Activated T-helper 2 cell treated with anti-CD3 and anti-CD28 coated beads, Interferon-gamma antibody, Interleukin-2, Interleukin-4, amounts not matched to agents 10 μg/mL and 5 μg/mL and 100 μg/mL, durations not matched to agents 14 hours and 24 hours and 36 hours (primary cell): ENCODE measurements at places on chromosomes 5 and 9.

- no peak for DNase-seq
These were observed 38.8 kb downstream of the RASGEF1C start for GRCh38 chr5:180170106-180170809.

- DNase-seq: no peak
These were observed 8.8 kb downstream of the C9orf50 start for GRCh38 chr9:129612123-129612522.

DNA sequence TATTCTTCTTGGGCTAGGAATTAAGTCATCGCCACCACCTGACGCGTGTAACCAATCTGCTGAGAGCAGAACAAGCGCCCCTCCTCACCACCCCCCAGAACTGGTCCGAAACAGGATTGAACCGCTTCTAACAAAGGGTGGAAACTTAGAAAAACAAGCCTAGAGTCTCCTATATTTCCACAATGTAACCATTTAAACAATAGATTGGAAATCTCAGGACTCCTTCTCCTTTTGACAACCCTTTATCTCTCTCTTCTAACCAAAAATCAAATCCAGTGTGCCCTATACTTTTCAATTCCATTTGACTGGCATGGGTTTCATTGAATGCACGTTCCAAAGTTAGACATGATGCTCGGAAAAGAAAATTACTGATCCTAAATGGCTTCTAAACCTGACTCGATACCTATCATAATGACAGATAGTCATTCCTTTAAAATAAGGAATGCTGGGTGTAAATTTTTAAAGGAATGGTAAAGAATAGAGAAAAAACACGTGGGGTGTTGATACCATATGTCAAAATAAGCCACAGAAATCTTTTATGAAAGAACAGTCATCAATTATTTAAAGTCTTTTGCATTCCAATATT lies 1.2 kb downstream of the ARRDC3 start:
- peak; percentile 74 for DNase-seq

DNA sequence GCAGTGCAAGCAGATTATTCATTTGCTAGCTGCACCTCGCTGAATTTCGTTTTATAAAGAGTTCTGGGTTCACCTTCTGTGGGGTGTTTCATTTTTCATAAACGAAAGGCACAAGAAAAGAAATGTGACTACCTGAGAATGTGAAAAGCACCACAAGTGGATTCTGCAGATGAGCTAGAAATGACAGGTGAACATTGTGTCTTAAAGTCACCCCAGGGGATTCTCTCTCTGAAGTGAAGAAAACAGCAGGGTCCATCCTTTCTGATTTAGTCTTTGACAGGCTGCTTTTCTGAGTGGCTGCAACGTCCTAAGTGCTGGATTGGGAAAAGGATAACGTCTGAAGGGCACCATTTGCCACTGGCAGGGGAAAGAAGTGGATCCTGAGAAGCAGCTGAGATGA lies 469.3 kb downstream of the SPATA31D1 start:
- no peak for DNase-seq

GRCh38 chr5:167872791-167873190 lies 418.7 kb upstream of the WWC1 start:
- DNase-seq: no peak

DNA sequence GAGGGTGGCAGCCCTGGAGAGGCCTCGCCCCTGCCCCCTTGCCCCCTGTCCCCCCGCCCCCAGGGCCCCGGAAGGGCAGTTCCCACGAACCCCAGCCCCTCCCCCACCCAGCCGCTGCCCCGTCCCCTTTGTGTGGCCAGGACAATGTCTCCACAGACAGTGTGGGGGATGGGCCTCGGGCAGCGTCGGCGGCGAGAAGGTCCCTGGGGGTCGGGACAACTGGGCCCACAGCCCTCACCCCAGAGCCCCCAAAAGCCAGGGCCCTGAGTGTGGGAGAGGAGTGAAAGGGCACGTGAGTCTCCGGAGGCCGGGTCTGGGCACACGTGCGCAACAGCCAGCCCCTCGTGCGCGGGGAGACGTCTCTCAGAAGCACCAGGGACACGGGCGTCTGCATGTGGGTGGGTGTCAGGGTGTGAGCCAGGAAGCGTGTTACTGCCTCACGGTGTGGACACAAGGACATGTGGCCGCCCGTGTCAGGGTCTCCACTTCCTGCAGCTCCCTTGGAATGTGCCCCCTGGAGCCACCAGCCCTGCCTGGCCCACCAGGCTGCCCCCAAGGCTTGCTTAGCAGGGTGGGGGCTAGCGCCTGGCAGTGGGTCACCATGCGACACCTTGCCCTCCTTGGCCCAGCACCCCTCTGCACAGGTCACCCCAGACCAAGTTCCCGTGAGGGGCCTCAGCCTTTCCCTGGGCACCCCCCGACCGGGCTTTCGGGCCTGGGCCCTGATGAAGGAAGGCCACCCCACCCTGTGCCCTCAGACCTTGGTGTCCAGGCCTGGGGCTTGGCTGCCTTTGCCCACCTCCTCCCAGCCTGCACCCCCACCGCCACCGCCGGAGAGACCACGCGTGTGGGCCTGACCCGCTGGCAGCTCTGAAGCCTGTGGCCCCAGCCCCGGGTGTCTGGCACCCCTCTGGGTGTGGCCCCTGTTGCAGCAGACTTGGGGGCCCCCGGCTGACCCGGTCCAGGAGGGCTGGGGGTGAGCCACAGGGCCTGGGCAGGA lies 12.8 kb upstream of the NRARP start:
- no peak for DNase-seq

- DNase-seq: peak; percentile 22
These were observed 178.4 kb downstream of the PAX5 start for GRCh38 chr9:36855448-36856315.

DNA sequence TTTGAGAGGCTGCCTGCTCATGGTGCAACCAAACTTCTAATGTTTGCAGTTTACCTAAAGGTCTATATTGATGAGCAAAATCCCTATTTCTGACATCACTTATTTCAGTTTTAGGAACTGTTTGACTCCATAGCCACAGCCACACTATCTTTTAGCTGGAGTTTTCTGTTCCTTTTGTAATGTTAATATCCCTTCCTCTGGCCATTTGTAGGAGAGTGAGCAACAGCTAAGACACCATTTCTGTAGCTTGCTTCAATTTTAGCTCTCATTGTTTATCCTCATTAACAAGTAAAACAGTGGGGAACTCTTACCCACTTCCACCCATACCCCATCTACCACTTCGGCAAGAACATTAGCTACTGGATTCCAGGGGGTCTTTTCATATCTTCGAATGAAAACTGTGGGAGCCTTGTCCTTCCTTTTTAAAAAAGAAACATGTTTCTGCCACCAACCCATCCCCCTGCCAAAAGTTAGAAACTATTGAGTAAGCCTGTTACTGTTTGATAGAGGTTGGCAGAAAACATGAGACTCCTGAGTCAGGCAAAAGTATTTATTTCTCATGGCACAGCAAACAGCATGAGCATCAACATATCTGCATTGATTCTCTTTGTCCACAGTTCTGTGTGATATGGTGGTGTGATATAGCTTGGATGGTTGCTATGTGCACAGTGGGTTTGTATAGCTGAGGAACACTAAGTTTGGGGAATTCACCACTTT lies 174.1 kb downstream of the MEF2C start:
- DNase-seq: no peak

GRCh38 chr9:37438359-37438758 lies 15.9 kb downstream of the GRHPR start:
- DNase-seq: no peak

GRCh38 chr5:1670351-1670750 lies 129.3 kb downstream of the MRPL36 start:
- no peak for DNase-seq

DNA sequence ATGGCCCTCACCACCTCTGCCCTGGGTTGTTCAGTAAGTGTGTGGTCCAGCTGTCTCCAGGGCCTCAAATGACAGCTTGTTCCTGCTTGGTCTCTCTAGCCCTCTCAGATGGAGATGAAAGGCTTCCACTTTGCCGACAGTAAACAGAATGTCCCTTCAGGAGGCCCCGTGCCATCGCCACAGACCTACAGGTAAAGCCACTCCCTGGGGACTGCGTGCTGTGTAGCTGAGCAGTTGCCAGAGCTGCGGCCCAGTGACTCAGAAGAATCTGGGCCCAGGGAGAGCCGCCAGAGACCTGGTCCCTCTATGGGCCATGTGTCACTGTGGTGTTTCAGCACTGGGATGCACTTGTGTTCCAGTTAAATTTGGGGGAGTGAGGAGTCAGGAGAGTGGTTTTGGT lies 10.6 kb upstream of the POMT1 start:
- no peak for DNase-seq

- DNase-seq: no peak
These were observed 118.8 kb upstream of the RPS23 start for GRCh38 chr5:82396871-82397514.

DNA sequence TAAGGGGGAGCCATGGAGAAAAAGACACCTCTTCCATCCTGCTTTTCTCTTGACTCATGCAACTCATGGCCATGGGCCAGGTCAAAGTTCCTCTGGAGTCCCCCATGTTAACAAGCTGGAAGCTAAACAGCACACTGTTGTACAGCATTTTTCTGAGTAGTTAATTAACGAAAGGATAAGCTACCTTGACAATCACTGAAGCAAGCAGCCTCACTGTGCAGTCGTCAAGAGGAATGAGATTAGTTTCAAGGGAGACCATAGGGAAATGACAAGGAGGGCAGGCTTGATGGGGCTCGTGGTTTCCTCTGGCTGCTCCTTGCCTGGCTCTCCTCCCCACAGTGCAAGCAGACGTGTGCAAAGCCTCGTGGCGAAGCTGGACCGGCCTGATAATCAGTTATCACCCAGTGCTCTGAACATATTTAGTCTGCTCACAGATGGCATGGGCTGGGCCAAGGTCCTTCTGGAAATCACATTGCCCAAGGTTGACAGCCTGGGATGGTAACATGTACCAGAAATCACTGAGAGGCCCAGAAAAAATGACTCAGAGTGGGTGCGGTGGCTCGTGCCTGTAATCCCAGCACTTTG lies 209.5 kb downstream of the SLIT3 start:
- no peak for DNase-seq

GRCh38 chr9:125146247-125146646 lies 2.9 kb upstream of the SCAI start:
- no peak for DNase-seq
